ENCODE measurements at places on chromosomes 5 and 9. TPM values are rescaled to one million over a fixed set of nuclear protein-coding genes. Genes with fewer than 3 reads are reported as not detected.

EDIL3 gene
- 0.44 TPM for total RNA-seq

PCDHGA4 gene
- total RNA-seq, result 3.9 TPM

RLN1 gene
- not detected for total RNA-seq

IFNA10 gene
- total RNA-seq, result not detected

EGFL7 gene
- total RNA-seq, result 1,153 TPM

ISL1 gene
- not detected for total RNA-seq

EQTN gene
- total RNA-seq, result not detected

FOXD4L4 gene
- not detected for total RNA-seq

FAM221B gene
- total RNA-seq, result not detected

PCDHB16 gene
- total RNA-seq, result 0.25 TPM

SLC6A18 gene
- total RNA-seq, result not detected

CAPSL gene
- not detected for total RNA-seq

LHFPL2 gene
- 37.6 TPM for total RNA-seq

AGXT2 gene
- total RNA-seq, result not detected

SPATA31C1 gene
- total RNA-seq, result not detected

ZNF354C gene
- 3.1 TPM for total RNA-seq

ZNF618 gene
- 14.4 TPM for total RNA-seq

CMYA5 gene
- total RNA-seq, result under 0.01 TPM

FAM174A gene
- 11.6 TPM for total RNA-seq

MSH3 gene
- 7.6 TPM for total RNA-seq

FBP2 gene
- not detected for total RNA-seq

HTR4 gene
- total RNA-seq, result not detected

SHC3 gene
- total RNA-seq, result under 0.01 TPM

CAMK4 gene
- total RNA-seq, result 0.34 TPM

AJM1 gene
- 1.5 TPM for total RNA-seq

CDHR2 gene
- total RNA-seq, result not detected

BNC2 gene
- 8.9 TPM for total RNA-seq

LRRTM2 gene
- 0.47 TPM for total RNA-seq
